ENCODE measurements at places on chromosomes 6 and 20. TPM values are rescaled to one million over a fixed set of nuclear protein-coding genes. Genes with fewer than 3 reads are reported as not detected.

Gene ZNF341
- total RNA-seq, result 4.9 TPM

DNA sequence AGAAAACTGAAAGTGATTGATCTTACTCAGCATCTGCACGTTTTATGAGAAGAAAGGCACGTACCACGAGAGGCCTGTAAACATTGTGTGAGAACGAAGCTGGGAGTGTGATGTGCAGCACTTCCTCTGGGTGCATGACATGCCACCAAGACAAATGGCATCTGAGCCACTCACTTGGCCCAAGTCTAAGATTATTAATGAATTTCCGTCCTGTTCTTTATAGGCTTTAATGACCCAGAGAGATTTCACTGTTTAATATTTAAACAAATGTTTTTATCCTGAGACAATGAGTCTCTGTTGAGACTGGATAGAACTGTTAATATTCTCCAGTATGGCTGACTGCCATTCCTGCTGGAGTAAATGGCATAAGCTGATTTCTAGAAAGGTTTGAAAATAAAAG, 172.6 kb upstream of the PHACTR1 start:
- no peaks in the 10 kb centered on the region for H3K36me3 ChIP-seq
- no peak for DNase-seq
- H3K27ac ChIP-seq, result no peak overlapping the region
- no peaks in the 10 kb centered on the region for H3K27me3 ChIP-seq
- peaks cover 10% of the 10 kb centered on the region for H3K4me1 ChIP-seq
- no peak overlapping the region for H3K4me3 ChIP-seq

Gene C20orf141
- total RNA-seq, result not detected

- H3K36me3 ChIP-seq, result no peaks in the 10 kb centered on the region
- H3K4me3 ChIP-seq, result no peak overlapping the region
- no peaks in the 10 kb centered on the region for H3K27me3 ChIP-seq
- no peak for DNase-seq
- H3K4me1 ChIP-seq, result peaks cover 9% of the 10 kb centered on the region
- H3K27ac ChIP-seq, result no peak overlapping the region
Observed at GRCh38 chr20:33431797-33432381, 11.7 kb downstream of the SNTA1 start.

- H3K4me3 ChIP-seq, result no peak overlapping the region
- peaks cover 8% of the 10 kb centered on the region for H3K4me1 ChIP-seq
- no peaks in the 10 kb centered on the region for H3K36me3 ChIP-seq
Observed at GRCh38 chr6:159959165-159959975, 9.5 kb upstream of the IGF2R start.

DNA sequence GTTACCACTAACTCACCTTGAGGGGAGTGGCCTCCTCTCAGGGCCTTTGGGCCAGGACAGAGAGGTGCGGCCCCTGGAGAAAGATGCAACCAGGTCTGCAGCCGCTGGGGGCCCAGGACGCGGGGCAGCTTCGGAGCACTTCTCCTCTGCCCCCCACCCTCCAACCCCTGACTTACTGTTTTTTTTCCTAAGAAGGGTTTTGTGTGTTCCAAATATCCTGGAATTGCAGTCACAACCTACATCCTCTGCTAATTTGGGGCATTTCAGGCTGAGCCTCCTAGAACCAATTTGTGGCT, 1.7 kb downstream of the LINC00237 start:
- H3K4me3 ChIP-seq, result no peak overlapping the region
- DNase-seq, result no peak
- no peaks in the 10 kb centered on the region for H3K36me3 ChIP-seq
- no peak overlapping the region for H3K27ac ChIP-seq
- H3K4me1 ChIP-seq, result no peaks in the 10 kb centered on the region
